GM23338 (cell line): ENCODE measurements at places on chromosomes 12 and 14. TPM values are rescaled to one million over a fixed set of nuclear protein-coding genes. Genes with fewer than 3 reads are reported as not detected.
A peak's percentile ranks its signal among the peaks of the same experiment; 100 is the strongest.

Gene PPFIBP1
- total RNA-seq: 27.0 and 33.2 TPM in 2 replicates

Gene SCNN1A
- 125 and 134 TPM in 2 replicates for total RNA-seq

DNA sequence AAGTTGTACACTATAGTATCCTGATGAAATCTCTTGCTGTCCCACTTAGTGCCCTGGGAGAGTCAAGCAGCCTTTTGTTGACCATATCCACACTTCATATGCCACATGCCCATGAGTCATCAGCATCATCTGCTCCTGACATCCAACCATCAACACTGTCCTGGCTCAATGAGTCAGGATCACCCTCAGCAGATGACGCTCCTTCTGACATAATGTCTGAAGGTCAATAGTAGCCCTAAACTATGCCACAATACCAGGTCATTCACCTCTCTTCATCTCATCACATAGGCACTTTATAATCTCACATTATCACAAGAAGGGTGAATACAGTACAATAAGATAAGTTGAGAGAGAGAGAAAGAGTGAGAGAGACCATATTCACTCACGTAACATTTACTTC is 369.0 kb upstream of the FAR2 start:
- no peaks in the 10 kb centered on the region for H3K27me3 ChIP-seq
- peaks cover 8% of the 10 kb centered on the region; the same call in 1 of the 2 replicates for H3K4me1 ChIP-seq
- no peaks in the 10 kb centered on the region for H3K36me3 ChIP-seq
- no peak overlapping the region for H3K27ac ChIP-seq

GRCh38 chr14:71179066-71179465 is 271.8 kb downstream of the PCNX1 start:
- H3K4me3 ChIP-seq: no peak overlapping the region
- no peaks in the 10 kb centered on the region for H3K36me3 ChIP-seq
- H3K27ac ChIP-seq: no peak overlapping the region
- no peak for DNase-seq

- no peaks in the 10 kb centered on the region for H3K36me3 ChIP-seq
- H3K27ac ChIP-seq: no peak overlapping the region
- peaks cover 31% of the 10 kb centered on the region for H3K4me1 ChIP-seq
- H3K4me3 ChIP-seq: peak overlapping the region; percentile 76
Observed at GRCh38 chr14:95156161-95157047, 925 bp downstream of the DICER1 start.

GRCh38 chr12:15800278-15800677 is 11.1 kb upstream of the EPS8 start:
- DNase-seq: no peak
- no peaks in the 10 kb centered on the region for H3K27me3 ChIP-seq
- H3K4me3 ChIP-seq: no peak overlapping the region

GRCh38 chr14:49687942-49688700 is at the start of gene POLE2:
Gene POLE2 (minus strand): TSS chr14:49688214. CDS start chr14:49688203, 11 bp downstream.
- peak within 1 kb of the TSS; percentile 87 for H3K4me3 ChIP-seq
- DNase-seq: peak; percentile 91
- H3K4me1 ChIP-seq: peaks cover 29% of the 10 kb centered on the region
- H3K27me3 ChIP-seq: peaks cover 25% of the 10 kb centered on the region
- H3K27ac ChIP-seq: peak within 1 kb of the TSS; percentile 85

DNA sequence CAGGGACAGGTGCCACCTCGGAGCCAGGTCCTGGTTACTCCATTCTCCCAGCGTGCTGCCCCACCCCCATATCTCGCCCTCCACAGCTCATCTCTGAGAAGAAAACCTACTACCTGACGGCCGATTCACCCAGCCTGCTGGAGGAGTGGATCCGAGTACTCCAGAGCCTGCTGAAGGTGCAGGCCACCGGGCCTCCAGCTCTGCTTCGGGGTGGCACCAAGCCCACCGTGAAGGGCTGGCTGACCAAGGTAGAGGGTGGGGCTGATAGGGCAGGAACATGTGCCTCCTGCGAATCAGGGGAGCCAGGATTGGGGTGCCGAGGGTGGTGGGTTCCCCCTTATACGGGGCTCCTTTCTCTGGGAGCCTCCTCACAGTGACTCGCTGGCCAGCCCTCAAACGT is 25.9 kb downstream of the PIGH start:
- no peak overlapping the region for H3K4me3 ChIP-seq
- no peaks in the 10 kb centered on the region for H3K4me1 ChIP-seq
- no peaks in the 10 kb centered on the region for H3K36me3 ChIP-seq

DNA sequence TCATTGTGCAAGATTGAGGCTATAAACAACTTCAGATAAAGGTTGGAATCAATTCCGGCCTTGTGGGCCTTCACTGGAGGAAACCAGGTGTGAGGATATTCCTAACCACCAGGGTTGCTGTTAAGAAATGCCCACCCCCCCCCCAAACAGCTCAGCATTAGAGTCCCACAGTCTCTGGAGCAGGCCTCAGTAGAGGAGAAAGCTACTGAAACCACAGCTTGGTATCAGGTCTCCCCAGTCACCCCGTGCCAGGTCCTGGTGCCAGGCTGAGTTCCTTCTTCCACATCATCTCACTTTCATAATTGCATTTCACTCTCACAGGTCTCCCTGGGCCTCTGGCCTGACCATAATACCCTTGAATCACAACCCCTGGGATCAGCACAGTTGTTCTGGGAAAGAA is 12.5 kb downstream of the GALNT6 start:
- H3K4me1 ChIP-seq: peaks cover 18% of the 10 kb centered on the region
- no peak overlapping the region for H3K4me3 ChIP-seq
- H3K36me3 ChIP-seq: 0 out of 2 replicates have a peak, but pooled peaks cover 4% of the 10 kb centered on the region
- no peak for DNase-seq
- no peak overlapping the region for H3K27ac ChIP-seq

DNA sequence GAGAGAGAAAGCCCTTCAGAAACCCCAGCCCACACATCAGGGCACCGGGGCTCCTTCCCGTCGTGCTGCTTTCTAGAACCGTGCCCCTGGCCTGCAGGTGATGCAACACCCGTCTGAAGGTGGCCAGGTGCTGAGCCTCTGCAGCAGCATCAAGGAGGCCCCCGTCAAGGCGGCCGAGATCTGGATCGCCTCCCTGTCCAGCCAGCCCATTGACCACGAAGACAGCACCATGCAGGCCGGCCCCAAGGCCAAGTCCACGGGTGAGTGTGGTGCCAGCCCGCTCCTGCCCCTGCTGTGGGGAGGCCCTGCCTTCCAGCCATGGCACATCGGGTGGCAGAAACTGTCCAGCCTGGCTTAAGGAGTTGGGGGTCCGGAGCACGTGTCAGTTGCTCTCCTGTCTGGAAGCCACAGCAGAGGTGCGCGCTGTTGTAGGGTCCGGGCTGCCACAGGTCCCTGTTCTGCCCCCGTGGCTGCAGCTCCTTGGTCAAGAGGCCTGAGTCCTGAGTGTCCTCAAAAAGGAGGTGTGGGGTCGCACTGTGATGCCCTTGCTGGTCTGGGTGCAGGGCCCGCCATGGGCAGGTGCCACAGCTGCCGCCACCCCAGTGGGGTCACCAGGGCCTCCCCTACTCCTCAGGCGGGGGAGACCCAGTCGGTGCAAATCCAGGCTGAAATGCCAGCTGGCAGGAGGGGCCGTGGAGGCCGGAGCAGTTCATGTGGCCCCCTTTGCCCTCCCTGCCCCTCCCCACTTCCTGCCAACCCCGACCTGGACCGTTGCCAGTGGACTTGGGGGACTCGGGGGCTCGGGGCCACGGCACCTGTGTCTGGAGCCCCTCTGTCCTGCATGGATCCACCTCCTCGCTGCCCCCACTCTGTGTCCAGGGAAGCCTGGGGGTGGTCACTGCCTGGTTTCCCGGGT is 31.0 kb upstream of the TEX22 start:
- no peak for DNase-seq
- H3K4me3 ChIP-seq: no peak overlapping the region
- H3K27ac ChIP-seq: no peak overlapping the region

Gene FAIM2
- 0.08 and 2.0 TPM in 2 replicates for total RNA-seq

DNA sequence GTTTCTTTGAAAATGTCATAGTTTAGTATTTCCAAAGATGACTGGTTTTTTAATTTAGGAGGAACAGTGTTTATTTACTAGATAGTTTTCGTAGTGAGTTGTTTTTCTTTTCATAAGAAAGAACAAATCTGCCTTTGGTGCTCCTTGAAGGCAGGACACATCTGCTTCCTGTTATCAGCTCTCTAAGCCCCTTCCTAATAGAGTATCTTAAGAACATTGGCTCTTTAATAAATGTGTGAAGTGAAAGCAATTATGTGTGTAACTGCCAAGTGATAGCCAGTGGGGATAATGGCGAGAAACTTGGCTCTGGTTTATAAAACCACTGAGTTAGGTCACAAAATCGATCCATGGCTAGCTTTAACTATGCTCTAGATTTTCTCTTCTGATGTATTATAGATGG is 23.5 kb upstream of the PPFIBP1 start:
- H3K4me3 ChIP-seq: no peak overlapping the region
- H3K4me1 ChIP-seq: no peaks in the 10 kb centered on the region
- H3K36me3 ChIP-seq: no peaks in the 10 kb centered on the region
- H3K27ac ChIP-seq: no peak overlapping the region
- H3K27me3 ChIP-seq: no peaks in the 10 kb centered on the region

Gene ARF6
- total RNA-seq: 60.1 and 73.1 TPM in 2 replicates

Gene GYS2
- total RNA-seq: not detected in 2 replicates

DNA sequence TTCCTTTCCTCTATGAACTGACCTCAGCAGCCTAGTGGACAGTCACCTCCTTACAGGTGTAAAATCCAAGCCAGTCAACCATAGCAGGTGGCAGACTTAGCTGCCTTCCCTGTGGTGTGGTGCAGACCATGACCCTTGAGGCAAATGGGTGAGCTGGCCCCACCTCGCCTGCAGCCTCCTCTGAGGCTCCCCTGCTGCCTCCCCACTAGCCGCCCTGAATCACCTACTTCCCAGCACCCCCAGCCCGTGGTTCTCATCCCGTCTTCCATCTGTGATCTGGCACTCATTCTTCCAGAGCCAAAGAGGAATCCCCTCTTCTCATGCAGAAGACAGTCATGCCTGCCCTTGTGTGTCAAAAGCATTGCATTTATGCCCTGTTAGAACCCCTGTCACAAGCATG is 34.4 kb upstream of the TSPAN9 start:
- H3K36me3 ChIP-seq: peaks cover 21% of the 10 kb centered on the region
- H3K4me3 ChIP-seq: no peak overlapping the region
- no peak for DNase-seq
